T-helper 2 cell (primary cell): ENCODE measurements at places on chromosomes 7 and 10.

- DNase-seq: no peak
Measured at GRCh38 chr7:157977306-157977705, 610.3 kb downstream of the PTPRN2 start.

DNA sequence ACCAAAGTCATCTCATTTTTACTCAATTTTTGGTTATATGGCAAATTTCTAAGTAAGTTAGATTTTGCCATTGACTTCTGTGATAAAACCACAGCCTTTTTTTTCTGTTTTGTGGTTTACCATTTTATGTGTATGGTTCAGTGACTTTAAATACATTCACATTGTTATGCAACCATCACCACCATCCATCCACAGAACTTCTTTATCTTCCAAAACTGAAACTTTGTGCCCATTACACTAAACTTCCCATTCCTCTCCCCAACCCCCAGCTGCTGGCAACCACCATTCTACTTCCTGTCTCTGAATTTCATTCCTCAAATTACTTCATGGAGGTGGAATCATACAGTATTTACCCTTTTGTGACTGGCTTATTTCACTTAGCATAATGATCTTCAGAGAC lies 280.4 kb upstream of the TCERG1L start:
- DNase-seq: no peak

- DNase-seq: no peak
Measured at GRCh38 chr7:98805956-98806838, 63.6 kb downstream of the TMEM130 start.

DNA sequence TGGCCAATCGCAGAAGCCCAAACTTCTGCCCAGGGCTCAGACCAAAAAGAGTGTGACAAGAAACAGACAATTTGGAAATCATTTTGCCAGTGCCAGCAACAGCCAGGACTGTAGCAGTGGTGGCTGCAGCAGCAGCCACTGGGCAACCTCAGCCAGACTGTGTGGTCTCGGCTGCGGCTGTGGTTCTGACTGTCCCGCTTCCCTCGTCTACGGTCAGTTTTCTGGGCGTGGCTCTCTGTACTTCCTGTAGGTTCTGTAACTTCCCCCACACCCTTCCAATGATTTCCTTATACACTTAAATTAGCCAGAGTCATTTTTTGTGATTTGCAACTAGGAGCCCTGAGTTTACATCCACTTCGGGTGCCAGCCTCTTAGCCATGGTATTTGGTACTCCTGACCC lies 39.9 kb downstream of the CYTH3 start:
- DNase-seq: no peak

- no peak for DNase-seq
Measured at GRCh38 chr10:3389130-3389529, 216.5 kb upstream of the PITRM1 start.

- DNase-seq: no peak
Measured at GRCh38 chr7:7519056-7519455, 16.6 kb downstream of the COL28A1 start.

DNA sequence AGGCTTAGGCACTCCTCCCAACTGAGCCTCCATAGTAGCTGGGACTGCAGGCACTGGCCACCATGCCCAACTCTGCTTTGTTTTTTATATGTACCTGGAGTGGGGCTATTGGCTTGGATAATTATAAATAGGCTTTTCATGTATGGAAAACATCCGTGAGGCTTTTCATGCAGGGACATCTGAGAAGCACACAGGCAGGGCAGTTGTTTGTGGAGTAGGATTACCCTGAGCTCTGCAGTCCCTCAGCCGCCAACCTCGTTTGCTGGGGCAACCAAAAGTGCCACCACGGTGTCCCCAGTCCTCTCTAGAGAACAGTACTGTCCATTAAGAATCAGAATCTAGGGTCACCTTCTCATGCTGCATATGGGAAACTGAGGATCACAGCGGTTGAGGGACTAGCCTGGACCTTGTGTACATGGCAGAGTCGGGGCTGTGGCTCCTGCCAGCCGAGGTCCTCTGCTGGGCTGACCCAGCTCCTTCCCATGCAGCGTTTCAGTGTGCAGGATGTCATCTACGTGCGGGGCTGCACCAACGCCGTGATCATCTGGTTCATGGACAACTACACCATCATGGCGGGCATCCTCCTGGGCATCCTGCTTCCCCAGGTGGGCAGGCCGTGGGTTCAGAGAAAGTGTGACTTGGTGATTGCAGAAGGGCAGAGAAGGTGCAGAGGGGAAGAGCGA lies 54.5 kb downstream of the TSPAN15 start:
- no peak for DNase-seq

- DNase-seq: no peak
Measured at GRCh38 chr10:89330537-89331212, 2.9 kb downstream of the IFIT3 start.

DNA sequence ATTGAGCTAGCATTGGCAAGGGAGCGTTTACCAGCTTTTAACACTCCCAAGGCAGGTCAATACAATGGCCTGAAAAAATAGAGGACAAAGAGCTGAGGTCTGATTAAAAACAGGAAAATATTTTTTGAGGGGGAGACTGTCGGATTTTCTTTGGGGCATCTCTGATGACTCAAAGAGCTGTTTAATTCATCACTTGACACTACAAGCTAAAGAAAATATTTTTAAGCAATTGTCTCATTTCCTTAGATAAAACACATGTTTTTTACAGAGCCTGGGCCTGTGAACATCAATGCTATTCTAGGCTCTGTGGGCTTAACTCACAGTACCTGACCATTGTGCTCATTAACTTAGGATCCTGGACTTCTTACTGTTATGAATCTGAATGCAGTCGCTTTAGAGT lies 100.8 kb downstream of the NRP1 start:
- no peak for DNase-seq
